ENCODE measurements at places on chromosomes 1 and 21.

DNA sequence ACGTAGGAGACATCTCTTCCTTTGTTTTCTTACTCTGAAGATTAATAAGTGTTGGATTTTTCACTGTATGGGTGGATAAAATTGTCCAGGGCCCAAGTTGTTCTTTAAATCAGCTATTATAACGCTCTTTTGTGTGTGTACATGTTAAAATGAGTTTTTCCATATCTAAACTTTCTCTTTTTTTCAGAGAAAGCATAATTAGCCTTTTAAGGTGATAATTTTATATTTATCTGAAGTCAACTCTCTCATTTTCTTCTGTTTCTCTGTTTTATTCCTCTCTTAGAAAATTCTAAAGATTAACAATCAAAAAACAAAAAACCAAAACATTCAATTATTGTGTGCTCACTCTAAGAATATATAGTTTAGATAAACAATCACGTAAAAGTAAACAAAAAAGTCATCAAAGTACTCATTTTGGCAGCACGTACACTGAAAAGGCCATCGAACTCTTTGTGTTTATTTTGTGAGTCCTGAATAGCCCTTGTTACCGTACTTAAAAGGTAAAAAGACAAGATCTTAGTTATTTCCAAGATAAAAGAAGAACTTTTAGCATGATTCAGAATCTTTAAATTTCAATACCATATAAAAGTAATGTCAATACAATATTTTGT, 7.2 kb upstream of the CDC73 start:
- no peak for DNase-seq

DNA sequence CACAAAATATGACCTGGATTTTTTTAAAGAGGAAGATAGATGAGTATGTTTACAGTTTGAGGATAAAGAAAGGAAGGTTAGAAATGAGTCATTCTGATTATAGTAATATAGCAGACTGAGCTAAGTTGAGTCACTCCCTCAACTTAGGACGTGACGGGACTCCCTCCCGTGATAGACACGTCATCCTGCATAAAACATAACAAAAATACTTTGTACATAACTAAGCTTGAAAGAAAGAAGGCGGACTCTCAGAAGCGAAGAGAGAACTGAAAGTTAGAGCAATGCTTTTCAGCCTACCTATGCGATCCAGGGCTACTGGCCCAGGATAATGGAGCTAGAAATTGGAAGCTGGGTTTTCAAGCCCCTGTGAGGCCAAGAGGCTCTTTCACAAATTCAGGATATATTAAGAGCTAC, 53.0 kb upstream of the DESI2 start:
- peak; percentile 50 for DNase-seq

DNA sequence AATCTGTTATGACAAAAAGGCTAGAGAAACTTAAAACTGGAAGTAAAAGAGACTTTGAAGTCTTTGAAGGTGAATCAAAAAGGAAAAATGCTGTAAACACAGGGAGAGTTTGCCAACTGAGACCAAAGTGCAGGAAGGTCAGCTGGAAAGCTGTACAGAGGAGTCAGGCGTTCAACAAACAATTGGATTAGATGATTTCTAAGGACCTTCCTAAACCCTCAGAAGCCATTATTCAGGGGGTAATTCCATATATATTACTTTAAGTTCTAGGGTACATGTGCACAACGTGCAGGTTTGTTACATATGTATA, 156.8 kb downstream of the ZBTB18 start:
- no peak for DNase-seq

- no peak for DNase-seq
Measured at GRCh38 chr1:51222136-51222787, 13.8 kb upstream of the RNF11 start.

DNA sequence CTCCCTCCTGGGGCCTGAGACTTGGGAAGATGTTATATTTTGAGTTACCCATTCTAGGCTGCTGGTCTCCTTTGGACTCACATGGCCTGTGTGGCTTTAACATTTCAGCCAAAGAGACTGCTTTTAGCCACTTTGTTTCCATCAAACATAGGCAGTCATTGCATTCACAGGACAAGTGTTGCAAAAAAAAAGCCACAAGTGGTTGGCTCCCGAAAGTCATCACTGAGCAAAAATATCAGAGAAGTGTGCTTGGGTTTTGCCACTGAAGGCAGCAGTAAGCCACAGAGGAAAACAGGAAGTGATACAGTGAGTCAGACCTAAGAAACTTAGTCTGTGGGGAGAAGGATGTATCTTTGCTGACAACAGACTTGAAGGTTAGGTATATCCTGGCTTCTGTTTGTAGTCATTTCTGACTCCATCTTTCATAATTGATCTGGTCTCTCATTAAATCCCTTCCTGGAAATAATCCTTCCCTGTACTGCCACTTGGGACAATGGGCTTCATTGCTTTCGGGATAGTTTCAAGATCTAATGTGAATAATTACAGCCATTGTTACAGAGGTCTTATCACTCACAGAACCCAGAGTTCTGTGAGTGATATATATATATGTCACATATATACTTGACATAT, 80.9 kb downstream of the COLGALT2 start:
- peak; percentile 50 for DNase-seq

- no peak for DNase-seq
Measured at GRCh38 chr1:18667333-18667732, 36.7 kb downstream of the PAX7 start.

DNA sequence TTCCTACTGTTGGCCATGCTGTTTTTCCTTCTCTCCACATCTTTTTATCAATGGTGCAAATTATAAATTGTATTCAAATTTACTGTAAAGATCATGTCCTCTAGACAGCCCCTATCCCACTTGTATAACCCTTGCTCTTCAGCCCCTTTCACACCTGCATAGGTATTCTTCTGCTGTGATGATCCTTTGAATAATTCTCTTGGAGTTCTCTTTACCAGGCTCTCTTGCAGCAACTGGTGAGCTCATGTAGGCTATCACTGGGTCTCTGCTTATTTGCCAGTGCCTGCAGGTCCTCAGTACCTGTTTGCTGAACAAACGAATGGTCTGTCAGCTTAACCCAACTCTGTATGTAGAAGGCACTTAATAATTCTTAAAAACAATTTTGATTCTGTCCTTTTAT, 8.2 kb downstream of the PTPRC start:
- DNase-seq: no peak

- no peak for DNase-seq
Measured at GRCh38 chr1:217673387-217673786, 42.2 kb downstream of the SPATA17 start.

DNA sequence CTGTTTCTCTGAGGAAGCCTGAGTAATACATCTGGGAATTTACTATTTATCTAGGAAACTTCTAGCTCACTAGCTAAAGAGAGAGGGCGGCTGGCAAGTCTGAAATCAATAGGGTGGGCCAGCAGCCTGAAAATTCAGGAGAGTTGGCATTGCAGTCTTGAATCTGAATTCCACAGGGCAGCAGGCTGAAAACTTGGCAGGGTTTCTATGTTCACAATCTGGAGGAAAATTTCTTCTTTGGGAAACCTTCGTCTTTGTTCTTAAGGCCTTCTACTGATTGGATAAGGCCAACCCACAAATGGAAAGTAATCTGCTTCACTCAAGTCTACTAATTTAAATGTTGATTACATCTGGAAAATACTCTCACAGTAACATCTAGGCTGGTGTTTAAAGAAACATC, 101.0 kb upstream of the COG2 start:
- DNase-seq: no peak

DNA sequence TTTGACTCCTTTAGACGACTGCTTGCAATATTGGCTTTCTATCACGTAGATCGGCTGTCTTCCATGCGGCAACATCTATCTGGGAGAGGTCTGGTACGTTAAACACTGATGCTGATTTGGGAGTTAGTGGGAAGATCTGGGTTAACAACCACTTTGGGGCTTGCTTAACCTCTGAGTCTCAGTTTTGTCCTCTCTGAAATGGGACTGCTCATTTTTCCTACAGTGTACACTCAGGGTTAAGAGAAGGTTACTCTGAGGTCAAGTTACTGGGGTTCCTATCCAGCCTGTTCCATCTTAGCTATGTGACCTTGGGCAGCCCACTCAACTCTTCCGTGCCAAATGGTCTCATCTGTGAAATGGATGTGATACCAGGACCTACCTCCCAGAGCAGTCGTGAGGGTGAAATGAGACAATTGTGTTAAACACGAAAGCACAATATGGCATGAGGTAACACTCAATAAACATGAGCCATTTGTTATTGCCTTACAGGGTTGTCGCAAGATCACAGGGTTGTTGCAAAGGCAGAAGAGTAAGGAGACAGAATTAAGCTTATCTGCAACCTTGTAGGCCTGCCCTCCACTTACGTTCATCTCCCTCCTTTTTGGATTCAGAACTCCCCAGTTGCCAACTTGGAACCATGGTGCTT, 5.6 kb downstream of the ABCA4 start:
- DNase-seq: no peak

GRCh38 chr1:89085781-89086180, 20.8 kb upstream of the GBP1 start:
- peak; percentile 59 for DNase-seq

DNA sequence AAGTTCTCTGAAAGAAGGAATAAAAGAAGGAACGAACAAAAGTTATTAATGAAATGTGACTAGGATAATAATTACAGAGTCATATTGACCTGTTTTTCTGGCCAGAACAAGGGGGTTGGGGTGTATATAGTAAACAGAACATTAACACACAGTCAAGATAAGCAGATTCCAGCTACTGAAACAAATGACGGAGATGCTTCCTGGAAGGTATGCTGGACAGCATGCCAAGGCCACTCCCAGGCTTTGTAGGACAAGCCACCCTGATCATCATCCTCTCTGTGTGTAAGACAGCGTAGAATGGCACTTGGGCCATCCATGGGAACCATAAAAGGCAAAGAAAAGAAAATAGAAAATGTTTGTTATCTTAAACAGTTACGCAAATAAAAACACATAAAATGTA, 120.7 kb downstream of the TGFBR3 start:
- no peak for DNase-seq

DNA sequence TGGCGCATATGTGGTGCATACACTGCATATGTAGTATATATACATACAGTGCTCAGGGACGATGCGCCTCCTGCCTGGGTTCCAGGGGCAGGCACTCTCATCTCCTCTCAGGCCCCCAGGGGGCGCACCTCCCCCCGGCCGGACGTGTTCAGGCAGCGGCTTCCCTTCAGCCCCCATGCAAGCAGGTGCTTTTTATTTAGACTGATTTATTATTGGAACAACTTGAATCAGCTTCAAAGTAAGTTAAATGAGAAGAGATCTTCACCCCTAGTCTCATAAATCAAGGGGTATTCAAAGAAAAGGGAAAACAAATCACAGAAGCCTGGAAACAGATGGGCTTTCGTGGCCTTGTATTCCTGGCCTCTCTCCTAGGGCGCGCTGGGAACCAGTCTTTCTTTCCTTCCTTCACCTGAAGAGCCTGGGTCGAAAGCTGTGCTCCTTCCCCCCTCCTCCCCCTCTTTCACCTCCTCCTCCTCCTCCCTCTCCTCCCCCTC, 64.6 kb downstream of the UBIAD1 start:
- peak; percentile 78 for DNase-seq

- peak; percentile 76 for DNase-seq
Measured at GRCh38 chr1:98051065-98051675, 130.3 kb upstream of the DPYD start.

Data from stimulated activated CD4-positive, alpha-beta T cell treated with anti-CD3 and anti-CD28 coated beads, Interleukin-2, amount 100 ng/mL, for 24 hours (primary cell).